ENCODE measurements at places on chromosomes 7 and 10.

GRCh38 chr7:30366606-30367005, 82.2 kb downstream of the ZNRF2 start:
- DNase-seq = no peak

GRCh38 chr10:127890832-127891334, 1.9 kb downstream of the CLRN3 start:
- no peak for DNase-seq

DNA sequence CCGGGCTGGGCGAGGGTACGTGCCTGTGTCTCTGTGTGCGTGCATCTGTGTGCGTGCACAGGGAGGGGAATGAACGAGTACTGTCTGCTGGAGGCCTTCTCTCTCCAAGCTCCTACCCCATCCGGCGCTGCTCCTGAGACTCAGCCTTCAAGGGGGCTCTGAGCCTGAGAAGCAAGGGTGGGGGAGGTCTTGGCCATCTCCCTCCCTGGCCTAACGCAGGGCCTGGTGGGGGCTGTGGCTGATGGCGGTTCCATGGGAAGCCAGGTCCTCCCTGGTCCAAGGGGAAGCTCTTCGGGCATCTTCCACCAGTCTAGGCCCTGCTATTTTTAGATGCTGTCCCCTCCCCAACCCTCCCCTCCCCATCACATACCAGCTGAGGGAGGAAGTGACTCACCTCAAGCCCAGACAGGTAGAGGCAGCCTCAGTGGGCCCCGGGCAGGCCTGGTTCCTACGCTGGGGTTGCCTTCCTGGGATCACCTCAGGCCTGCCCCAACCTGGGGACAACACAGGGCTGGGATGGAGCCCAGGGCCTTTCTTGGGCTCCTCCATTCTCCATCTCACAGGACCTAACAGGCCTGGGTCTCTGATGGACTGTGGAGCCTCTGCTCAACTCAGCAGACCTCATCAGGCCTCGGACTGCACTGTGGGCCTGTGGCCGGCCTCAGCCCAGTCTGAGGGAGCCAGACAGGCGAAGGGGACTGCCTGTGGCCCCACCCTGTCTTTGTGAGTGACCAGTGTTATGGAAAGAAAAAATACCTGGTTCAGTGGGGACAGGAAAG, 32.2 kb downstream of the DNAJB12 start:
- DNase-seq = peak; percentile 12

- no peak for DNase-seq
Measured at GRCh38 chr7:135414850-135415439, 95.0 kb downstream of the CNOT4 start.

DNA sequence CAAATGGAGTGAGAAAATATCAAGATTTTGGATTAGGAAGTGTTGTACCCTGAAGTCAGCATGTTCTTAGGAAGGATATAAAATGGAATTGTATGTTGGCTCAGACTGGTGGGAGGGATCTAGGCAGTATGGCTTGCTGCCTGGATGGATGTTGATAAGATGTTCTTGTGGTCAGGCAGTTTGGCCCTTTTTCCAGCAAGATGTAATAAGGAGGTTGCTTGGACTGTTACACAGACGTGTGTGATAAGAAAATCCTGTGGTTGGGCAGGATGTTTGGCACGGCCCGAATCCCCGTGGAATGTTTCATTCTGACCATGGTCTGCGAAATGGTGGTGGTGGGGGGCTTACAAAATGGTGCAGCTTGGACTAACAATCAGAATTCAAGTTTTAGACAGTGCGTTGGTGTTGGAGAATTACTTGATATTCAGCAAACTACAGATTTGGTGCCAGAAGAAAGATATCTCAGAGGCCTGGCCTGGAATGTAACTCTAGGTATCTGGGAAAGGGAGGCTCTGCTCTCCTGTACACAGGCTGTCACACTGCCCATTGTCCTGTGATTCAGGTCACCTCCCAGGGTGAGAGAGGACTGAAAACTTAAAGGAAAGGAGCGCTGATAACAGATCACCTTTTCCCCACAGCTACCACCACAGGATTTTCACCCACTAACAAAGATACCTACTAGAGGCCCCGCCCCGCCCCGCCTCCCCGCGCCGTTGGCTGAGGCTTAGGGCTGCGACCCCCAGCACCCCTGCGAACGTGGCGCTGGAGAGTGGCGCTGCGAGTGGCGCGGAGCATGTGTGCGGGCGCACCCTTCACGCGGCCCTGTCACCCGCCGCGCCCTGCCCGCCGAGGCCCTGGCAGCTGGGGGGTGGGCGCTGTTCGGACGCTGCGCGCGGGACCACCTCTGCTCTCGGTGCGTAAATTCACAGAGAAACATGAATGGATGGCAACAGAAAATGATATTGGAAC, 19.3 kb upstream of the ZNF680 start:
- DNase-seq = no peak

DNA sequence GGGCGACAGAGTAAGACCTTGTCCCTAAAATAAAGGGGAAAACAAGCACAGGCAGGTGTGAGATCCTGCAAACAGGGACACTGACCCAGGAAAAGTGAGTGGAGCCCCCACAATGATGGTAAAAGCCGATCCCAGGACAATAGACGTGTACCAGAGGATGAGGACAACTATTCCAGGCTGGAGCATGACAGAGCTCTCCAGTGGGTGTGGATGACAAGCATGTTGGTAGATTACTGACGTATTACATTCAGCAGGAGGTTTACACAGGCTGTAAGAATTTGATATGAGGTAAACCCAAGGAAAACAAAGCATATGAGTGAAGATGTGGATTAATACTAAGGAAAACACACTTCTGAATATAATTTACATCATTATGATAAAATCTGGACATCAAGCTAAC, 27.8 kb upstream of the SMURF1 start:
- no peak for DNase-seq

GRCh38 chr10:122740640-122741039, 41.0 kb upstream of the C10orf120 start:
- no peak for DNase-seq

- no peak for DNase-seq
Measured at GRCh38 chr7:98221611-98222532, 10.6 kb downstream of the BHLHA15 start.

DNA sequence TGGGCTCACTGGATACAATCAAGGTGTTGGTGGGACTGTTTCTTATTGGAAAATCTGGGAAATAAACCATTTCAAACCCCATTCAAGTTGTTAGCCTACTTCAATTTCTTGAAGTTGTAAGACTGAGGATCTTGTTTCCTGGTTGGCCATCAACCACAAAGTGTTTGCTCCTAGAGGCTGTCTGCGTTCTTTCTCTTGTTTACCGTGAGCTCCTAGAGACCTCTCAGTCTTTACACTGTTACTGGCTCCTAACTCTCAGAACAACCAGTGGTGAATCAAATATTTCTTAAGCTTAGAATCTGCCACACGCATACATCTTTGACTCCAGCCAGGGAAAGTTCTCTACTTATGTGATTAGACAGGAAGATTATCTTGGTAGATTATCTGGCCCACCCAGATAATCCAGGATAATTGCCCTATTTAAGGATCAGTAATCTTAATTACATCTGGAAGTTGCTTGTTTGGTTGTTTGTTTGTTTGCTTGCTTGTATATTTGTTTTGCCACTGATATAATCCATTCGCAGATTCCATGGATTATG, 798.7 kb downstream of the IPMK start:
- no peak for DNase-seq

DNA sequence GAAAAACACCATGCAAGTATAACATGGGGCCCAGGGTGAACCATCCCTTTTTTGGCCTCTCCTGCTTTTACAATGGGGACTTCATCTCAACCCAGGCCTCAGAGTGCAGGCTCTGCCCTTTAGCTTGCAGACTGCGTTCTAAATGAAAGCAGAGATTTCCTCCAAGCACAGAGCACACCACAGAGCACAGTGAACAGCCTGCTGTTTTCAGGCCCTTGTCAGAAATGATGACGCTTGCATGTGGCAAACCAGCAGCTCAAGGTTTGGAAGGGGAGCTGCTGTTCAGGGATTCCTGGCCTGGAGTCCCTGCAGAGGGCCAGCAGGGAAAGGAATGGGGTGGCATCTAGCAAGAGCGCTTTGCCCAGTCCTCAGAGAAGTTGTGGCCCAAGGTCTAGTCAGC, 167.3 kb upstream of the CDCA7L start:
- DNase-seq = no peak

DNA sequence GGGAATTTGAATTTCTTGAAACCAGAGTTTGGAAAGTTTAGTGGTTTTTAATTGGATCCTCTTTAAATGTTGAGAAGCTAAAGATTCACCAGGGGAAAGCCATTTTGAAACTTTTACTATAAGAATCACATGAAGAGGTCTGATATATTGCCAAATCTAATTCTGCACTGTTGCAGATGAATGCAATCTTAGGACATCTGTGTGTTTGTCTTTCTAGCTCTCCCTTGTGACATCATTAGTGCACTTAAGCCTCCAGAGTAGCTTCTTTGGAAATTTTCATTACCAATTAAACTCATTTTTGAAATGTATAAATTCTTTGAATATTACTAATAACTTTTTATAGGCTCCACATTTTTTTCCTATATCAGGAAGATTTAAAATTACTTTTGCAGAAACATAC, 160.2 kb downstream of the BICC1 start:
- DNase-seq = no peak

DNA sequence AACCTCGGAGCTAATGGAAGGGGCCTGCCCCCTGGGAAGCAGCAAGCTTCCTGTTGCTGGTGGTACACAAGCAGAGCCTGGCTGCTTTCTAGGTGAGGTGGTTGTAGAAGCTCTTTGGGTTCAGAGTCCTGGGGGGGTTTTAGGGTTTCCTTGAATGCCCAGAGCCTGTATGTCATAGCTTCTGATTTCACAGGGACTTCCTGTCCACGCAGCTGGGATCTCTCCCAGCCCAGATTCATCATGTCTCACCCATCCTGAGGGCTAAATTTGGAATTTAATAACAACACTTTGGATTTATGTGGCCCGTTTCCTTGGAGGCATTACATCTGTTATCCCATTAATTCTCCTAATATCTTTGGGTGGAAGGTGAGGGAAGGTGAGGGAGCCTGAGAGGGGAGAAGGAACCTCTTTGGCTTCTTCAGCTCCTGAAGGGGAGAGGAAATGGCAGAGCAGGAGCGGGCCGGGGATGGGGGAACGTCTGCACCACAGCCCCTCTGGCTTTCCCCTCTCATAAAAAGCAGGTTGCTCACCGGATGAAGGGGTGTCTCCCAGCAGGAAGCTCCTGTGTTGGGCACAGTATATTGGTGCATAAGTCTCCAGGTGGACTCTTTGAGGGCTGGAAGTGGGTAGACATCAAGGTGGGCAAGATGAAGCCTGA, 19.7 kb downstream of the RPS24 start:
- no peak for DNase-seq

GRCh38 chr7:111362506-111363054, 199.7 kb downstream of the IMMP2L start:
- no peak for DNase-seq

DNA sequence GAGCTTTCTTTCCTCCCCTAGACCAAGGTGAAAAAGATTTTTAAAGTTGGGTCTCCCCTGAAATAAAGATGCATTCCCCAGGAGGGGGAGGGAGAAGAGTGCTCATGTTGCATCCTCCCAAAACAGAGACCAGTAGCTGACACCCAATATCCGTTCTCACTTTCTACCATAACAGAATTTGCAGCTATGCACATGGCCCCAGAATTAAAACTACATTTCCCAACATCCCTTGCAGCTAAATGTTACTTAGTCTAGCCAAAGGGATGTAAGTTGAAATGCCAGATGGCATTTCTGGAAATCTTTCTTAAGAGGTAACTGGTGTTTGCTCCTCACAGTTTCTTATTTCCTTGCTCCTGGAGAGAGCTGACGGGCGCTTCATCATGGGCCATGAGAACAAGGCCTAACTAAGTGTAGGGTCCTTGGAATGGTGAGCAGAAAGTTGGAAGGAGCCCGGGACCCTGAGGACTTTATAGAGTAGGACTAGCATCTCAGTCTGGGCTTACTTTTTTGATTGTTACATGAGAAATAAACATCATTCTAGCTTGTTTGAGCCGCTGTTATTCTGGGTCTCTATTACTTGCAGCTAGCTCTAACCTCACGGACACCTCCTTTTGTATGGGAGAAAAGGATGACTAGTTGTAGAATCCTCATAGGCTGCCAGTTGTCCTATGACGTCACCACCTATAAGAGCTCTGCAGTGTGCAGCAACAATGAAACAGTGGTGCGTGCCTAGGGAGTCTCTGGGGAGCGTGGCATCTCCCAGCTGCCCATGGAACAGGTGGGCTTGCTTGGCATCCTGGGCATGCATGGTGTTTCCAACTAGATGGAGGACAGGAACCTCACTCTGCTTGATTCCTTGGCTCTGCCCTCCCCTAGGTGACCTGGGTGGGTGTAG, 46.1 kb upstream of the EXOC6 start:
- no peak for DNase-seq

DNA sequence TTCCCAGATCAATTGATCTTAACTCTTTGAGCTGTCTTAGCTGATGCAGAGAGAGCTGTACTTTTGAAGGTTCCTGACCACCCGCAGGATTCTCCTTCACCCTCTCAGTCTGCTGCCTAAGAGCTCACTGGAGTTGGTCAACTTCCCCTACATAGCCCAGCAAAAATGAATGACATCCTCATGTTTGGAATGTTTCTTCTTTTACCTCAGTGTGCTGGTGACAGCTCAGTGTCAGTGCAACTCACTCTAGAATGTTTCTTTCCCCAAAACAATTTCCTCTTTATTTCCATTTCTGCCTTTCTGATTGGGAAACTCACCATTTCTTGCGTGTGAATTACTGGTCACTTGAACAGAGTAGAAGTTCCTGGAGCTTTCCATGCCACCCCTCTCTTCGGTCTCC, 48.7 kb downstream of the LSMEM1 start:
- DNase-seq = no peak

DNA sequence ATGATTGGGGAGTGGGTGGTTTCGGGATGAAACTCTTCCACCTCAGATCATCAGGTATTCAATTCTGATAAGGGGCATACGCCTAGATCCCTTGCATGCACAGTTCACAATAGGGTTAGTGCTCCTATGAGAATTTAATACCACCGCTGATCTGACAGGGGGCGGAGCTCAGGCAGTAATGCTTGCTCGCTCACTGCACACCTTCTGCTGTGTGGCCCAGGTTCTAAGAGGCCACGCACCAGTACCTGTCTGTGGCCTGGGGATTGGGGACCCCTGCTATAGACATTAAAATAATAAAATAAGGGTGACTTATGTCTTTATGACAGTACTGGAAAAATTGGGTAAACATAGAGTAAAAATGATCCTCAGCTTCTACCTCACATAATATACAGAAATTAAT, 66.1 kb downstream of the SAMD9 start:
- DNase-seq = no peak

GRCh38 chr7:74057216-74057925, 26.2 kb upstream of the LIMK1 start:
- no peak for DNase-seq

DNA sequence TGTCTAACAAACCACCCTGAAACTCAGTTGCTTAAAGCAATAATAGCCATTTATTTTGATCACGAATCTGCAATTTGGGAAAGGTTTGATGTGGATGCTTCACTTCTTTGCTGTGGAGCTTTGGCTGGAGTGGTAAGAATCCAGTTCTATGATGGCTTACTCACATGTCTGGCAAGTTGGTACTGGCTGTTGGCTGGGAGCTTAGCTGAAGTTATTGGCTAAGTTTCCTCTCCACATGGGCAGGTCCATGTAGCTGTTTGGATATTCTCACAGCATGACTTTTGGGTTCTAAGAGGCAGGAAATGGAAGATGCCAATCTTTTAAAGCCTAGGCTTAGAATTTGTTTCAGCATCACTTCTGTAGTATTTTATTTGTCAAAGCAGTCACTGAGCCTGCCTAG, 277.6 kb upstream of the NRP1 start:
- DNase-seq = no peak

GRCh38 chr10:44911081-44911540, at the start of gene TMEM72:
TMEM72 (plus strand) TSS chr10:44911337; CDS start chr10:44911513, 176 bp downstream.
- DNase-seq = peak; percentile 76

GRCh38 chr7:155808549-155809331, 3.5 kb downstream of the SHH start:
- DNase-seq = peak; percentile 88

GRCh38 chr7:8639668-8640067, 206.3 kb downstream of the NXPH1 start:
- no peak for DNase-seq
